ENCODE measurements at places on chromosomes 11 and 22. TPM values are rescaled to one million over a fixed set of nuclear protein-coding genes. Genes with fewer than 3 reads are reported as not detected.
A peak's percentile ranks its signal among the peaks of the same experiment; 100 is the strongest.

GRCh38 chr11:12377106-12377823 is at the start of gene PARVA:
PARVA (plus strand) TSS chr11:12377571; CDS start chr11:12377648, 77 bp downstream.
- peak; percentile 66 for DNase-seq

GRCh38 chr11:86888164-86889000 is 66.8 kb downstream of the FZD4 start:
- peak; percentile 19 for DNase-seq

- no peak for DNase-seq
Observed at GRCh38 chr22:45248832-45249561, 8.3 kb upstream of the KIAA0930 start.

DNA sequence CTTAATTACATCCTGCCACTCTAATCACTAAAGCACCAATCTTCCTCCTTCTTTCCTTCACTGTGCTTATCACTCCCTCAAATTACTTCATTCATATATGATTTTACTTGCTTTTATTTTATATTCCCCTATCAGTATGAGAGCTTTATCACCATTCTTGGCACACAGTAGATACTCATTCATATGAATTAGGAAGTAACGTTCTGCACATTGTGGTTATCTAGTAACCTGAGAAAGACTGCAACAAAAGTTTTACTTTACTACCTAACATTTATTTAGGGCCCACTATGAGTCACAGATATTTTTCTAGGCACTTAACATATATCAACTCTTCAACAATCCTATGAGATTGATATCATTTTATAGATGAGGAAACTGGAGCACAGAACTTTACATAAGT is 1559.9 kb upstream of the TENM4 start:
- no peak for DNase-seq

DNA sequence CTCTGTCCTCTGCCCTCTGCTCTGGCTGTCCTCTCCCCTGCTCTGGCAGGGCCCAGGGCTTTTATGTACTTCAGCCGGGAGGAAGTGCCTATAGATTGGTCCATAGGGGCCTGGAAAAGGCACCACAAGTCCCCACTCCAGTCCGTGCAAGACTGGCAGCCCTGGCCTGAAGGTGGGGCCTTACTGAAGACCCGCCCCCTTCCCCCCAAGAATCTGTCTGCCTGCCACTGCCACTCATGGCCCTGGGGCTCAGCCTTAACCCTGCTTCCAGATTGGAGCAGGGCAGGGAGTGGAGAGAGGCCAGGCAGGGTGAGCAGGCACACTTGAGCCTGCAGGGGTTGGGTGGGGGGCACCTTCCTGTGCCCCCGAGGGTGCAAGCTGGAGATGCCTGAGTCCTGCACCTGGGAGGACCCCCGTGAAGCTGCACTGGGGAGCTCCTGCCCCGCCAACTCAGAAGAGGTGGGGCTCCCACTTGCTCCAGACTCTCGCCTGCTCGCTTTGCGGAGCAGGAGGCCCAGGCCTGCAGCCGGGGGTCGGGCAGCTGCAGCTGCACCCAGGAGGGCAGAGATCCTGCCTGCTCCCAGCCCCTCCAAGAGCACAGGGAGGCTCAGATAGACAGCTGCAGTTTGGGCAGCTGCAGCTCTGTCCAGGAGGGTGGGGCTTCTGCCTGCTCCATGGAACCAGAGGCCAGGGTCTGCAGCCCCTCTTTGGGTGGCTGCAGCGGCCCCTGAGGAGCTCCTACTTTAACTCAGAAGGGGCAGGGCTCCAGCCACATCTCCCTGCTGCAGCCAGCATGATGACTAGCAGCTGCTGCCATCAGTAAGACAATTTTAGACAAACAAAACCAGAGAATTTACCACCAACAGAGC is 51.0 kb upstream of the SC5D start:
- DNase-seq = no peak

GRCh38 chr11:107293677-107294344 is 163.8 kb downstream of the CWF19L2 start:
- peak; percentile 10 for DNase-seq

DNA sequence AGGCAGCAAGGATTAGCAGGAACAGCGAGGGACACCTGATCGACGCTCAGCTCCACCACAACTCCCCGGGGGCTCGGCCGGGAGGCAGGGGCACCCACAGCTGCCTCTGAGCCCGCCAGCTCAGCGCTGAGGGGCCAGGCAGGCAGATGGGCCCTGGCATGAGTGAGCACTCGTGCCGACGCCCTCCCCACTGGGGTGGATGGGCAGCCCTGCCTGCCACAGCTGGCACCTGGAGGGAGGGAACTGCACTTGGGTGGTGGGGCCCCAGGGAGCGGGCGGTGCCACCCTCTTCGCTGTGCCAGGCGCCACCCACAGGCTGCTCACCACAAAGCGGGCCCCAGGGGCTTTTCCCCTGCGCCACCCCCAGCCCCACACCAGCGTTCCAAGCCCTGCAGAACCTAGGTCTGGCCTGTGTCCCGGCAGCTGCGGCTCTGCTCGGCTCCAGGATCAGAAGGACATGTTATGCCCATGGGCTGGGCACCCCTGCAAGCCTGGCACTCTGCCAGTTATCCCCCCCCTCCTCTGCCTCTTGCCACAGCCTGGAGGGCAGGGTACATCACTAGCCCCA is 28.8 kb downstream of the WNT7B start:
- no peak for DNase-seq

DNA sequence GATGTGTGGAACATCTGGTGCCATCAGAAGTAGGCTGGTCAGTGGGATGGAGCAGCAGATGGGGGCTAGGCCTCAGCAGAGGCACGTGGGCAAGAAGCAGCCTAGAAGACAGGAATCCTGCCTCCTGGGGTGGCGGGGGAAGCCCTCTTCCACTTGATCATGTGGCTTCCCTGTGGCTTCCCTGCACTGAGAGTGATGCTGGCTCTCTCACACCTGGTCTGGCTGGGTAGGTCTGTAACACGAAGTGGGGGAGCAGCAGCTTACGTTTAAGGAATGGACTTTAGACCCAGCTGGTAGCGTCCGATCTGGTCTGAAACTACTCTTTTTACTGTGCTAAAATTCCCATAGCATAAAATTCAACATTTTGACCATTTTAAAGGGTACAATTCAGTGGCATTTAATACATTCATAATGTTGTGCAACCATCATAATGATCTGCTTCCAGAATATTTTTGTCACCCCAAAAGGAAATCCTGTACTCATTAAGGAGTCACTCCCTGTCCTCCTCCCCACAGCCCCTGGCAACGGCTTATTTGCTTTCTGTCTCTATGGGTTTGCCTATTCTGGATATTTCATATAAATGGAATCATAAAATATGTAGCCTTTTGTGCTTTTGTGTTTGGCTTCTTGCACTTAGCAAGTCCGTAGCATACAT is 21.7 kb downstream of the PTPN5 start:
- DNase-seq = no peak

- no peak for DNase-seq
Observed at GRCh38 chr11:22715971-22716370, 49.6 kb downstream of the GAS2 start.

GRCh38 chr22:44529827-44530523 is 31.9 kb upstream of the RTL6 start:
- no peak for DNase-seq

- DNase-seq = no peak
Observed at GRCh38 chr22:23767303-23767672, 484 bp downstream of the CHCHD10 start.

DNA sequence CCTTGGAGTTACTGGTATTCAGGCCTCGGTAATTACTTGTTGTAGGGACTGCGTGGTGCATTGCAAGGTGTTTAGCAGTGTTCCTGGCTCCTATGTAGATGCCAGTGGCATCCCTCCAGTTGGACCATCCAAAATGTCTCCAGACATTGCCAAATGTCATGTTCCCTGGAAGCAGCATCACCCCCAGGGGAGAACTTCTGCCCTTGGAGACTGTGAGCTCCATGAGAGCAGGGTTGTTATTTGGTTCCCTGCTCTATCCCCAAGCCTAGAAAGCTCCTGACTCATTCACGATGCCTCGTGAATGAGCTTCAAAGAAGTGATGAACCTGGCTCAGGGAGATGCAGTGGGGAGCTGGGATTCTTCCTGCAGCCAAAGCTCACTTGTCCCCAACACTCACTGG is 4.8 kb upstream of the CD248 start:
- no peak for DNase-seq

DNA sequence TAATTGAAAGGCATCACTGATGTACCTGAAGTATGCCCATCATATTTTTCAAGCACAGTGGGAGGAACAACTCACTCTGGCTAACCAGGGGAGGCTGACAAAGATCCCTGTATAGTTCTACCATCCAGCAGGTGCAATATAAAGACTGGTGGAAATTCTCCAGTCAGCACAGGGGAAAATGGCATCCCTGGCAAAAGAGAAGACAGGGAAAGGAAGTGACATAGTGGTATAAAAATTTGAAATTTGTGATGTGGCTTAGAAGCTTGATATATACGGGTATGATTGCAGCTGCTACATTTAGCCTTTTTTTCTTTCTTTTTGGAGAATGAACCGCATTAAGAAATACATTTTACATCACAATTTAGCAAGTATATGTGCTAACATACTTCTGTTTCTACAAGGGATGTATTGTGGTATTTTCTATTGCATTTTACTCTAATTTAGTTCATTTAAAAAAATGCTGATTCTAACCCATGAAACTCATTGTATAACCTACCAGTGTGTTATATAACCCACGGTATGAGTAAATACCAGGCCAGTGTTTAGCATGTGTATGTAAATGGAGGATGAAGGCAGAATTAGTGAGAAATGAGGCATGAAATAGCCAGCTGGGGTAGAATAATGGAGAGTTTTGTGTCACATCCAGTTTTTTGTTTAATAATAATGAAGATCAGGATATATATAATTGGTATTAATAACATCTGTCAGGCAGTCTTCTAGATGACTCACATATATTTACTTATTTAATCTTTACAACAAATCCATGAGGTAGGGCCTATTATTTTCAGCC is 186.1 kb downstream of the ARHGAP42 start:
- DNase-seq = no peak

DNA sequence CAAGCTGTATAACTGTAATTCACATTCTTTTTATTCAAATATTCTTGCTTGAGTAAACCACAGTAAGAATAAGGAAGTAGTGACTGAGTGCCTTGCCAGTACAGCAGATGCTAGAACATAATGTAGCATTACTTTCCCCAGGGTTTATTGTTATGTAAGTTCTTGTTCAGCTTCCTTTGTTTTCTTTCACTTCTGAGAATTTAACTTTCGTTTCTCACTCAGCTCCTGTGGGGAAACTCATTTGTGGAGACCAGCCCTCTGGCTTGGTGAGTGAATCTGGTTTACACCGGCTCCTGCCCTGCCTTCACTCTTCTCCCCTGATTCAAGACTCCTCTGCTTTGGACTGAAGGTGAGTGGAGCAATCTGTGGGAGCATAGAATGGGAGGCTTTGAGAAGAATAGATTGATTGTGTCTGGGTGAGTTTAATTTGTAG is at the start of gene TRIM22:
TSS of gene TRIM22 (plus strand) at position 240 of the 433 bp plus-strand sequence. CDS start 6,443 bp downstream, outside the sequence.
- DNase-seq = peak; percentile 96

DNA sequence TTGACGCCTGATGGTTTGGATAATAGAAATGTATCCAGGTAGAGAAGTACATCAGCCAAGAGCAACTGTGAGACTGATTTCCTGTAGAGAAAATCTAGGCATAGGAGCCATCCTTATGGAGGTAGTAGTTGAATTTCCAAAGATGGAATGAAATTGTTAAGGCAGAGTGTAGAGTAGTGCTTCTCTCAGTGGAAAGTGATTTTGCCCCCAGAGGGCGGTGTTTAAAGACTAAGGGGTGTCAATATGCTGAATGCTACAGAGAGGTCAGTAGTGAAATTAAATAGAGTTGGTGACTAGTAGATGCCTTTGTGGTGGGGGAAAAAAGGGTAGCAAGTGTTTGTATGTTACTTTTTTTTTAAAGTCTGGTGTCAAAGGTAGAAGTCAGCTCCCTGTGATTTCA is 54.5 kb downstream of the TRIM44 start:
- no peak for DNase-seq

DNA sequence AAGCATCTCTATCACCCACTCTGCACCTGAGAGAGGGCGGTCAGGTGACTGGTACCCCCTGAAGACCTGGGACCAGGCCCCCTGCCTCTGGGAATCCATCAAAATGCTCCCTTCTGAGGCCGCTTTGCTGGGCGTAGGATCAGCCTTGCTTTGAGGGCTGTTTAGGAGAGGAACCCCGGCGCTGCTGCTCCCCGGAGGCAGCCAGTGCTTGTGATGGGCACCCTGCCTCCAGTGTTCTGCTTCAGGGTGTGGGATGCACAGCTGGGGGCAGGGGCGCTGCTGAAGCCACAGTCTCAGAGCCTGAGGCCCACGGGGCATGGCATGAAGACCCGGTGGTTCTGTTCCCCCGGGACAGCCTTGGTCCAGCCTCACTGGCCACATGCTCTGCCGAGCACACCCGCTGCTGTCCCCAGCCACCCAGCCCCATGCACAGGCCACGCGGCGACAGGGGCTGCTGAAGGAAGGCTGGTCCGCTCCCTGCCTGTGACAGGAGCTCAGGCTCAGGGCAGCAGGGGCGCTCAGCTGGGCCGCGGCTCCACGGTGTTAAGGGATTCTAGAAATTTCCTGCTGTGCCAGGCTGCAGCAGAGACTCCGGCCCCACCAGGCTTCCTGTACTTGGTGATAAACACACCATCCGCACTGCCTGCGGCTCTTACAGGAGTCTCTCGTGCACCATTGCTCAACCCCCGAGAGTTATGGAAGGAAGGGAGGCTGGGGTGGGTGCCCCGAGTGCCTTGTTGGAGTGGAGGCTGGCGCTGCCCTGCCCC is 91.0 kb downstream of the KCNQ1 start:
- DNase-seq = no peak

- peak; percentile 81 for DNase-seq
Observed at GRCh38 chr11:68471360-68472340, 11.1 kb downstream of the PPP6R3 start.

GRCh38 chr11:83852775-83853442 is 566.7 kb upstream of the CCDC90B start:
- peak; percentile 67 for DNase-seq

DNA sequence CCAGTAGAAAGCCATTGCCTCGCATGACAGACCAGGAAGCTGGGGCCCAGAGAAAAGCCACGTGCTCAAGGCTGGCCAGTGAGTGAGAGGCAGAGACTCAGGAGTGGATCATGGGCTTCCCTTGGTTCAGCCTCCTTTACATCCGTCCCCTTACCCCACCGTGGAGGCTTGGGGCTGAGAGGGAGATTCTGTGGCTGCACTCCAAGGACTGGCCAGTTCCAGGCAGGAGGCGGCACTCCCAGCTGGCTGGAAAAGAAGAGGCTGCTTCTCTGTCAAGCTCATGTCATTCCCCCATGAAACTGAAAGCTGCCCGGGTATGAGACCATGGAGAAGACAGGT is 6.6 kb upstream of the ASCL2 start:
- DNase-seq = no peak

DNA sequence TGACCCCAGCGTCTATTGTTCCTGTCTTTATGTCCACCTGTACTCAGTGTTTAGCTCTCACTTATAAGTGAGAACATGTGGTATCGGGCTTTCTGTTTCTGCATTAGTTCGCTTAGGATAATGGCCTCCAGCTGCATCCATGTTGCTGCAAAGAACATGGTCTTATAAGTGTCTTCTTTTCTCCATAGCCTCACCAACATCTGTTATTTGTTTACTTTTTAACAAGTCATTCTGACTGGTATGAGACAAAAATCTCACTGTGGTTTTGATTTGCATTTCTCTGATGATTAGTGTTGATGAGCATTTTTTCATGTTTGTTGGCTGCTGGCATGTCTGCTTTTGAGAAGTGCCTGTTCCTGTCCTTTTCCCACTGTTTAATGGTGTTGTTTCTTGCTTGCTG is 21.7 kb upstream of the SLN start:
- DNase-seq = no peak

- no peak for DNase-seq
Observed at GRCh38 chr11:129372609-129373488, 2.8 kb upstream of the BARX2 start.

The OR52I2 gene
- total RNA-seq = not detected

The SMIM38 gene
- total RNA-seq = not detected

The CWC15 gene
- 57.1 TPM for total RNA-seq

The POLR2L gene
- 38.0 TPM for total RNA-seq

The OR8G1 gene
- total RNA-seq = not detected

The GGT5 gene
- total RNA-seq = 0.10 TPM

The EFCAB6 gene
- 8.4 TPM for total RNA-seq

The NPAS4 gene
- total RNA-seq = not detected

All from renal cortical epithelial cell (primary cell).